Left renal pelvis (tissue), 4 donors: ENCODE measurements at places on chromosomes 6 and 20.

GRCh38 chr6:4124351-4124750, 11.0 kb downstream of the ECI2 start:
- no peak for DNase-seq

- DNase-seq, result no peak
Observed at GRCh38 chr6:83770910-83771309, 62.0 kb upstream of the SNAP91 start.

DNA sequence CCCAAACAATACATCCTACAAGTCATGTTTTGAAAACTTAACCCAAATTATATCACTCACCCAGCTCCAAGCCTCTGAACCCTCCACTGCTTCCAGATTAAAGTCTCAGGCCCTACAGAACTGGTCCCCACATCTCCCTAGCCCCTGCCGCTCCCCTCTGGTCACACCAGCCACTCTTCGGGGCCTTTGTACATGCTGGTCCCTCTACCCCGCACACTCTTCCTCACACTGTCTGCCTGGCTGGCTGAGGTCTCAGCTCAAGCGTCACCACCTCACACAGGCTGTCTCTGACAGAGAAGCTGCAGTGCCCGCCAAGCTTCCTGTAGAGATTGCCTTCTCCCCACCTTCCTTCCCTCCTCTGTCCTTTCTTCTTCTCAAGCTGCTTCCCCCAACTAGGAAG, 192.4 kb downstream of the PREX1 start:
- no peak for DNase-seq

DNA sequence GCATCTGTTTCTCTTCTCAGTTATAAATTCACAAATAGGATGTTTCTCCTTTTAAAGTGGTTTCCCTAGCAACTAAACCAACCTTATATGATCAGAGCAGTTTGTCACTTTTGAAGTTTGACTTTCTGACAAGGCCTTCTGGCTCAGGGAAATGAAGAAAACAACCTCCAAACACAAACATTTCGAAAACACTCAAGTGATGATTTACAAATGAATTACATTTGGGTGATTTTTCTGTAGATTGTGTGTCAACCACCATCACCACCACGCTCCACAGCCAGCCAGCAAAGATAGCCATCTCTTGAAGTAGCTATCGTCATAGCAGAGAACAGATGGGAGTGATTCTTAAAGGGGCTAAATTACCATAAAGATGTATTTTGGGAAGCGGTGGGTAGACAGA, 16.5 kb upstream of the MLIP start:
- DNase-seq, result no peak

- no peak for DNase-seq
Observed at GRCh38 chr20:19758133-19758500, at the start of gene RIN2. Gene RIN2, plus strand, starts transcription at chr20:19758258. Its CDS starts 131,344 bp downstream, at chr20:19889602.

DNA sequence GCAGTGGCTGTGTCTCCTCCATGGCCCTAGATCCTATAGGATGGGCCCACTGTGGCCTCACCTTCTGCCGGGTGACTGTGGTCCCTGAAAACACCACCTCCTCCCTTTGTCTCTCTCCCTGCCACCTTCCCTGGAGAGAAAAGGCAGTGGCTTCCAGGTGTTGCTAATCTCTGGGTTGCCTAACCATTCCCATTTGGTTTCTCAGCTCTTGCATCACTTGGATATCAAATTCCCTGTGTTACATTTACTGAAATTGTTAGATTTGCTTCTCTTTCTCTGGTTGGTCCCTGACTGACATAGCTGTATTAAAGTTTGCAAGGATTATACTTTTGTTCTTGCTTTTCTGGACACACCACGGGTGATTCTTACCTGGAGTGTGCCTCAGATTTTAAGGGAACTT, 9.3 kb upstream of the ZFP64 start:
- DNase-seq, result no peak

GRCh38 chr6:360764-361373, 30.7 kb upstream of the IRF4 start:
- no peak for DNase-seq

- no peak for DNase-seq
Observed at GRCh38 chr6:69090132-69090531, 455.1 kb downstream of the ADGRB3 start.

- no peak for DNase-seq
Observed at GRCh38 chr6:32252331-32253009, 28.6 kb upstream of the NOTCH4 start.

- no peak for DNase-seq
Observed at GRCh38 chr6:121711472-121711871, 276.0 kb downstream of the GJA1 start.

- no peak for DNase-seq
Observed at GRCh38 chr20:35866418-35867202, 87.7 kb downstream of the SCAND1 start.

DNA sequence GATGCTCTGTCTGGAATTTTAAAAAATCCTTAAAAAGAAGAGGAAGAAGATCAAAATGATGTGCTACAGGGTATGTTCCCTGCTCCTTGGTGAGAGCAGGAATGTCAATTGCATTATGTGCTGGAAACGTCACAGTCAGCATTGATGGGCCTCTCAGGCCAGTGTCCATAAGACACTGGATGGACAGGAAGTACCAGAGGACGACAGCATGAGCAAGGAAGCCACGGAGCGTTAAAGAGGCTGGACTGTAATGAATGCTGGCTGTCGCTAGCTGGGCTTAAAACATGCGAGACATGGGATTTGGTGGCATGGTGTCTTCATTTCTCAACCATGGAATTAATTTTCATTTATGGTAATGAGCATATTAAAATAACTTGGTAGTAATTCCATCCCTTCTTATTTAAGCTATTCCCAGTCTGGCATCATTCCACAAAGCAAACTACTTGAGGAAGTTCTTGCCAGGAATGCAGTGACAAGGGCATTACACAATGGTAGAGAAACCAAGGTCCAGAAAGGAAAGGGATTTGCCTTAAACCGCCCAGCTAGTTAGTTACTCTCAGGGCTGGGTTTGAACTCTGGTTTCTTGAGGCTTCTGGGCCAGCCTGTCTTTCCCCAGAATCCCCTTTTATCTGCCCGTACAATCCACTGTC, 166.6 kb upstream of the SOX4 start:
- DNase-seq, result no peak

GRCh38 chr6:5664149-5664548, 342.6 kb downstream of the NRN1 start:
- no peak for DNase-seq

GRCh38 chr20:53769041-53769440, 175.4 kb upstream of the ZNF217 start:
- DNase-seq, result no peak

DNA sequence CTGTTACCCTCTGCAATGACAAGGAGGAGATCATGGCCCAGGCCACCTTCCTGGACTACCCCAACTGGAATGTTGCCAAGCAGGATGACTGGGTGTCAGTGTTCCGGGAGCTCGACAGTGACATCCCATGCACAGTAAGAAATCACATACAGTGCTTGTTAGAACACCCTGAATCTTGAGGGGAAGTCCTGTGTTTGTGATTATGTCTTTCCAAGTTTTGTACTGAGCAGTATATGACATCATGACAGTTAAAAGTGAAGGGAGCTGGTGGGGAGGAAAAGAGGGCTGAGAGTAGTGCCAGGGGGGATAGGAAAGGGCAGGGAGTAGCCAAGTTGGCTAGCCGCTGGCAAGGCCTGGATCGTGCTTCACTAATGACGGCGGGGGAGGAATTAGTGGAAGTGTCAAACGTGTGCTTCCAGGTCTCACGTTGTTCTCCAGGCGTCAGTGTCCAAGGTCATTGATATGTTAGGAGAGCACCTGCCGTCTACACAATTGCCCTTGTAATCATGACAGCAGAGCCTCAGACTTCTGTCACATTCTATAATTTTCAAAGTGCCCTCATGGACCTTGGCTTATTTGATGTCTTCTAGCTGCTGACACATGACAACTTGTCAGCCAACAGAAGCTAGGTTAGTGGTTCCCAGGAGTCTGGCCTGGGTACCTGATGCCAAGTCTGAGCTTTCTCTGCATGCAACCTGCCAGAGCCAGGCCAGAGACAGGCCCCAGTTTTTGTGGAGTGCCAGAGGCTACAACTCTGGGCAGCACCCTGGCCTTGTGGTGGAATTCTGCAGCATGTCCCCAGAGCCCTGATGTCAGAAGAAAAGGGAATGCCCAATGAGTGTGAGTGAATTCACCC, 18.8 kb downstream of the CFAP61 start:
- no peak for DNase-seq

DNA sequence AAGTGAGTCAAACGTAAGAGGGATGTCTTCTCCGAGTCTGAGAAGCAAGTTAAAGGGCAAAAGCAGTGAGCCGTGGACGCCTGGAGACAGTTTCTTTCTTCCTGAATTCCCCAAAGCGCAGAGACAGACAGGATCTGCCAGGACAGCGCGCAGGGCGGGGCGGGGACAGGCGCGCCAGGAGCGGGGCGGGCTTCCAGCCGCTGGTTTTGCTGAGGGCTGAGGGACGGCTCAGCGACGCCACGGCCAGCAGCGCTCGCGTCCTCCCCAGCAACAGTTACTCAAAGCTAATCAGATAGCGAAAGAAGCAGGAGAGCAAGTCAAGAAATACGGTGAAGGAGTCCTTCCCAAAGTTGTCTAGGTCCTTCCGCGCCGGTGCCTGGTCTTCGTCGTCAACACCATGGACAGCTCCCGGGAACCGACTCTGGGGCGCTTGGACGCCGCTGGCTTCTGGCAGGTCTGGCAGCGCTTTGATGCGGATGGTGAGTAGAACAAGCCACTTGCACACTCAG, at the start of gene SCGN:
SCGN (plus strand) TSS at position 209 of the 509 bp plus-strand sequence; CDS start at position 398, 189 bp downstream.
- peak; percentile 73 for DNase-seq

DNA sequence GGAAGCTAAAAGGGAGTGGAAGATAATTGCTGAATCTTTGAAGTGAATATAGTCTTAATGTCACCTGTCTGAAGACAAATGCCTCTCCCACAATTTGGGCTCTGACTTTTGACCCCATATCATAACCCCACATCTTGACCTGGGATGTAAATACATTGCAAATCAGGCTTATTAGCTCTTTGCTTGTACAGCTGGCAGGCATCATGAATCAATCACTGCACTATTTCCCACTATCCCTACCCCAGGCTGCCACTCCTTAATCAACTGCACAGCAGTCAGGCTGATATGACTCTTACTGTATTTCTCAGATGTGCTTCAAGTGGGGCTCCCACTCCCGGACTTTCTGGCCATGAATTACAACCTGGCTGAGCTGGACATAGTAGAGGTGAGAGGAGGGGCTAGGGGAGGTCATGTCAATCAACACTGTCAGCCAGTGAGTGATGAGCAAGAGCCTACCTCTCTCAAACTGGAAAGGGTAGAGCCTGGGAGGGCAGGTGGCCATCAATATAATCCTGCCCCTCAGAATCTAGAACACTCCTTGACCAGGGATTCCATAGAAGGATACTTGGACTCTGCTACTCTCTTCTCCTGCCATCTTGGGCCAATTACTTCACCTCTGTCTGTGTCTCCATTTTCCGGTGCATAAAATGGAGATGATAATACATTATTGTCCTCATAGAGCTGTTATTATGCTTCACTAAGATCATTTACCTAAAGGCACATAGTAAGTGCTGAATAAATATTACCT, 10.5 kb upstream of the BPIFB3 start:
- DNase-seq, result no peak

DNA sequence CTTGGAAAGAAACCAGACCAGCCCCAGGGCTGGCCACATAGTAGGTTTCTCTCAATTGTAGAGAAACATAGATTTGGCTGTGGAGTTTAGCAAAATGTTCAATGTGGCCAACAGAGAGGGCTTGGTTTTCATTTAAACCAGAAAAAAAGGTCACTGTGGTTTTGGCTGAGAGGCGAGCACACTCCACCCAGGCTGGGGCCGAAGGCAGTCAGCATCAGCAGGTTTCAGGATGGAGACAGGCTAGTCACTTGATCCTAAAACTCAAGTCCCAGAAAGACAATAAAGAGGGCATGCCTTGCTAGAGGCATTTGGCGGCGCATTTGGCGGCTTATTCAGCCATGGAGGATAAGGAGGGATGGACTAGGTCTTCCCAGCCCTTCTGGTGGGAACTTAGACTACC, 73.1 kb downstream of the PRND start:
- no peak for DNase-seq

GRCh38 chr20:19786311-19786710, 28.3 kb downstream of the RIN2 start:
- DNase-seq, result no peak

GRCh38 chr6:158111987-158112386, 56.1 kb downstream of the SERAC1 start:
- no peak for DNase-seq

- DNase-seq, result no peak
Observed at GRCh38 chr6:84263557-84263956, 36.1 kb upstream of the CEP162 start.

GRCh38 chr20:9163251-9163650, 94.4 kb downstream of the PLCB4 start:
- DNase-seq, result no peak

DNA sequence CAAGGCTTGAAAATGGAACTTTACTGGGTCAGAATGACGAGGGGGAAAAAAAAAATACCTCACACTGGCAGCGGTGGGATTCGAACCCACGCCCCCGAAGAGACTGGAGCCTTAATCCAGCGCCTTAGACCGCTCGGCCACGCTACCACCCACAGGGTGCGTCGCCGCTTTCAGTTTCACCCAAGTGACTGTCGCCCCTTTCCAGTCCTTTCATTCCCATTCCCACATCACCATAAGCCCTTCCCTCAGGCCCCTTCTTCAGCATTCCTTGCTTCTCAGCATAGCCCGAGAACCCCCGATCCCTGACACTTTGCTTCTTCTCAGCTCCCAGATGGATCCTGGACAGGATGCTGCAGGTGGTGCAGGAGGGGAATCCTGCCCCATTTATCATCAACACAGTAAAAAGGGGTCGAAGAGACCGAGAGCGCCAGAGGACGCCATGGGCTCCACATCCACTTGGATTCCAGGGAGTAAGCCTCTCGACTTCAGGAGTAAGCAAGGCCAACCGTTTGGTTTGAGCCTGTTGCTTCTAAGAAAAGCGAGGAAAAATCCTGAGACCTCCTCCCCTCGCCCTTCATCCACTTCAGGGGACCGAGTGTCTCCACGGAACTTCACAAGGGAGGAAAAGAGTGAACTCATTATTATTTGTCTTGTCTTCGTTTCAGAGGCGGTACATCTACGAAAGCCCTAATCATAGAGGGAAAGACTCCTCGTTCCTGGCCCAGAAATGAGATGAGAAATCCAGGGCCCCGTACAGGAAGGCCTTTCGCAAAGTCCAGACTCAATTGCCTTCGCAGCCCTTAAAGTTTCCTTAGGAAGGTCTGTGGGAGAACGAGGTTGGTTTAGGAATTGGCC, 20.0 kb upstream of the TRIM27 start:
- DNase-seq, result no peak

- DNase-seq, result no peak
Observed at GRCh38 chr6:136016228-136017225, 165.0 kb downstream of the PDE7B start.
